ENCODE measurements at places on chromosomes 3 and 15.

DNA sequence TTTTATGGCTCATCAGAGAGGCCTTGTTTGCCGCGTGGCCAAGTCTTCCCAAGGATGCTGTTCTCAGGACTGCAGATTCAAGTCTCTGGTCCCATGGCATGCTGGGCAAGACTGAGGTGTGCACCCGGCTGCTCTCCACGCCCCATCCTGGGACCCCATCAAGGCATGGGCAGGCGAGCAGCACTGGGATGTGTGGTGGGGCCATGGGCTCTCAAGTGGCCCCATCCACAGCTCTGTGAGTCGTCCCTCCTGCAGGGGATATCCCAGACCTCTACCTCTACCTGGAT, 13.1 kb upstream of the GP9 start:
- peaks cover 13% of the 10 kb centered on the region for H3K27me3 ChIP-seq
- no peak overlapping the region for H3K4me3 ChIP-seq
- H3K36me3 ChIP-seq, result no peaks in the 10 kb centered on the region
- no peak overlapping the region for H3K27ac ChIP-seq
- DNase-seq, result peak; percentile 9
- peaks cover 26% of the 10 kb centered on the region for H3K4me1 ChIP-seq

DNA sequence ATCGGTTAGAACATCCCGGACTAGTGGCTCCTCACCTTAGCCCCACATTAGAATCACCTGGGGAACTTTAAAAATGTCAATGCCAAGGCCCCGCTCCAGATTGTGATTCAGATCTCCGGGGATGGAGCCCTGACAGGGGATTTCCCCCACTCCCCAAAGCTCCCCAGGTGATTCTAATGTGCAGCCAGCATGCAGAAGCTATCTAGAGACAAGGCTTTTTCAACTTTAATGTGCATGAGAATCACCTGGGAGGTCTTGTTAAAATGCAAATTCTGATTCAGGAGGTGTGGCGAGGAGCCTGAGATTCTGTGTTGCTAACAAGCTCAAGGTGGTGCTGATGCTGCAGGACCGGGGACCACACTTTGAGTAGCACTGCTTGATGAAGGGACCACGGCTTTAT, 156.7 kb downstream of the RAB11A start:
- no peak overlapping the region for H3K27ac ChIP-seq
- no peak overlapping the region for H3K4me3 ChIP-seq
- no peaks in the 10 kb centered on the region for H3K36me3 ChIP-seq
- H3K4me1 ChIP-seq, result no peaks in the 10 kb centered on the region
- DNase-seq, result no peak

DNA sequence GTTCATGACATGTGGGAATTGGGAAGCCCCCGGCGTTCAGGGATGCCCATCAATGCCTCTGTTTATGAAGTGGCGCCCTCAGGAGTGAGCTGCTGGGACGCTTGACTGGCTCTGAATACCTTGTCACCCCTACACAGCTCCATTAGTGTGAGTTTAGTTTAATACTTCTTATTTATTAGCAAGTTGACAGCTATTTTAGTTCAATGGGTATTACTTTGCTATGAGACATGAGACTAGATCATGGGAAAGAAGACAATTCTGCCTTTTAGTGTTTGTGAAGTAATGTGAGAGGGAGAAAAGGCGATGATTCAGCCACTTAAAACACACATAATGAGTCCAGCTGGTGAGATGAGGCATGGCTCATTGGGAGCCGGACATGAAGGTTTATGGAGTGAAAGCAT, 678.5 kb downstream of the NR2F2 start:
- H3K4me3 ChIP-seq, result no peak overlapping the region
- H3K27me3 ChIP-seq, result no peaks in the 10 kb centered on the region
- H3K4me1 ChIP-seq, result no peaks in the 10 kb centered on the region

GRCh38 chr3:150248116-150248887, 159.8 kb upstream of the TSC22D2 start:
- H3K36me3 ChIP-seq, result no peaks in the 10 kb centered on the region
- no peak overlapping the region for H3K27ac ChIP-seq
- DNase-seq, result no peak
- no peaks in the 10 kb centered on the region for H3K4me1 ChIP-seq
- no peaks in the 10 kb centered on the region for H3K27me3 ChIP-seq
- no peak overlapping the region for H3K4me3 ChIP-seq

- H3K4me1 ChIP-seq, result peaks cover 36% of the 10 kb centered on the region
- DNase-seq, result no peak
- H3K27me3 ChIP-seq, result no peaks in the 10 kb centered on the region
- H3K36me3 ChIP-seq, result peaks cover 19% of the 10 kb centered on the region
Measured at GRCh38 chr3:97901313-97902248, 70.7 kb downstream of the RIOX2 start.

DNA sequence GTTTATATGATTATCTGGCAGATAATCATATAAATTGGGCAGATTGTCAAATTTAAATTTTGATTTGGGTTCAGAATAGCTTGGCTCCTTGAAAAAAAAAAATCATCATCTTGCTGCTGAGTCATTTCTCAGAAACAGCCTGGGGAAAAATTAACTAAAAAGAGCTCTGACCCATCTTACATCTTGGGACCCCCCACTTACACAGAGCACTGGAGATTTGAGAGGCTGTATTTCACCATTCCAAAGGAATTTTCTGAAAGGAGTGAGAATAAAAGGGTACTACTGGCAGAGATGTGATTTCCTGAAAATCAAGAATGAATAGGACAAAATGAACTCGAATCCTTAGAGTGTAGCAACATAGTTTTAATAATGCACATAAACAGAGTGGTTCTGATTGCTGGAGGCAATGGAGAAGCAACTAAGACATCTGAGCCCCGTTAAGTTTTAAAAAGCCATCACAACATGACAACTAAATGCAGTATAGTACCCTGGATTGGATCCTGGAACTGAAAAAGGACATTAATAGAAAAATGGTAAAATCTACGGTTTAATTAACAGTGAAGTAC, 97.5 kb downstream of the RFTN1 start:
- no peaks in the 10 kb centered on the region for H3K36me3 ChIP-seq
- H3K4me3 ChIP-seq, result no peak overlapping the region
- peaks cover 81% of the 10 kb centered on the region for H3K4me1 ChIP-seq
- DNase-seq, result no peak
- H3K27me3 ChIP-seq, result no peaks in the 10 kb centered on the region

DNA sequence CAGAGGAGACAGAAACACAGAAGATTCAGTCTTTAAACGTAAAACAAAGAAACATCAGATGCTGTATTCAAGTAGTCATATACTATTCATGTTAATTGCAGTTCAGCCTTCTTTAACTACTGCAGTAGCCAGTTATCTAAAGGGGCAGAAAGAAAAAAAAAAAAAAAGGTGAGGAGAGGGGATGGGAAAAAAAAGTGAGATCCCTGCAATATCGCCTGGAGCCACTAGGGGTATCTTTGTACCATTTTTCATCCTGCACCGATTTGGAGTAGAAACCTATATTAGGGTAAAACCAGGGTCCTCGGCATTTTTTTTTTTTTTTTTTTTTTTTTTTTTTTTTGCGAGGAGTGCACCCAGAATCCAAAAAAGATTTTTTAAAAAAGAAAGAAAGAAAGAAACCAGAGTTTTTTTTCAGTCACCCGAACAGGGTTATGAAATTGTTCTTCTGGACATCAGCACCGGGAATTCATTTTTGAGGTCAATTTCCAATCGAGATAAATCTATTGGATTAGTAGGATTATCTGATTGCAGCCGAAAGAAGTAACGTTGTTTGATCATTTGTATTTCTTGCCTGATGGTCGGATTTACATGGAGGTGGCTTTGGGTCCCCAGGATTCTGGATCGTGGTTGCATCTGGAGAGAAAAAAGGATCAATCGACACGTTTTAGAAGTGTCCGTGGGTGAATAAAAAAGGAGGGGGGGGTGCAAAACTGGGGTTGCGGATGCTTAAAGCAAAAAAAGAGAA, 186.7 kb downstream of the NLGN1 start:
- peaks cover 11% of the 10 kb centered on the region for H3K4me1 ChIP-seq
- H3K4me3 ChIP-seq, result peak overlapping the region; percentile 68
- DNase-seq, result no peak

GRCh38 chr3:64109438-64109837, 86.1 kb upstream of the PSMD6 start:
- H3K4me3 ChIP-seq, result no peak overlapping the region
- no peak for DNase-seq
- no peak overlapping the region for H3K27ac ChIP-seq
- H3K4me1 ChIP-seq, result peaks cover 9% of the 10 kb centered on the region
- peaks cover 6% of the 10 kb centered on the region for H3K36me3 ChIP-seq
- no peaks in the 10 kb centered on the region for H3K27me3 ChIP-seq

GRCh38 chr3:148070041-148070440, 627.7 kb upstream of the AGTR1 start:
- DNase-seq, result no peak
- no peak overlapping the region for H3K4me3 ChIP-seq
- H3K36me3 ChIP-seq, result no peaks in the 10 kb centered on the region
- H3K27me3 ChIP-seq, result no peaks in the 10 kb centered on the region
- H3K4me1 ChIP-seq, result no peaks in the 10 kb centered on the region

DNA sequence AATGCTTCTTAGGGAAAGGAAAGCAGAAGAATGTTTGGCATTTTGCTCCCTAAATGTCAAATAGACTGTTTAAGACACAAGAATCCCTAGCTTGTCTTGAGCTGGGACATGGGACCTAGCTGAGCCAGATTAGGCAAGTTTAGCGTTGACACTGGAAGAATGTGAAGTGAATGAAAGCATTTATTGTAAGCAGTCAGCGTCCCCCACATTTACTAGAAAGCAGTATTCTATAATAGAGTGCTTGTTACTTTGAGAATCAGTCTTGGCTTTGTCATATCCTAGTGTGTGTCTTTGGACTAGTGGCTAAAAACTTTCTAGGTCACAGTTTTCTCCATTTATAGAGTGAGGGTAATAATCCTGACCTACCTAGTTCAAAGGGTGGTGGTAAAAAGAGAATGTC, 161.6 kb downstream of the ADAMTSL3 start:
- no peak overlapping the region for H3K4me3 ChIP-seq
- H3K27ac ChIP-seq, result peak overlapping the region; percentile 42
- H3K36me3 ChIP-seq, result peaks cover 6% of the 10 kb centered on the region

- DNase-seq, result no peak
- H3K27ac ChIP-seq, result no peak overlapping the region
- H3K36me3 ChIP-seq, result no peaks in the 10 kb centered on the region
- H3K27me3 ChIP-seq, result no peaks in the 10 kb centered on the region
Measured at GRCh38 chr3:3068358-3068881, 41.8 kb downstream of the IL5RA start.

DNA sequence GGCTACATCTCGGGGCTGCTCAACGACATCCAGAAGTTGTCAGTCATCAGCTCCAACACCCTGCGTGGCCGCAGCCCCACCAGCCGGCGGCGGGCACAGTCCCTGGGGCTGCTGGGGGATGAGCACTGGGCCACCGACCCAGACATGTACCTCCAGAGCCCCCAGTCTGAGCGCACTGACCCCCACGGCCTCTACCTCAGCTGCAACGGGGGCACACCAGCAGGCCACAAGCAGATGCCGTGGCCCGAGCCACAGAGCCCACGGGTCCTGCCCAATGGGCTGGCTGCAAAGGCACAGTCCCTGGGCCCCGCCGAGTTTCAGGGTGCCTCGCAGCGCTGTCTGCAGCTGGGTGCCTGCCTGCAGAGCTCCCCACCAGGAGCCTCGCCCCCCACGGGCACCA, 17.0 kb downstream of the ANKRD63 start:
- no peaks in the 10 kb centered on the region for H3K27me3 ChIP-seq
- DNase-seq, result no peak
- H3K4me1 ChIP-seq, result no peaks in the 10 kb centered on the region
- no peak overlapping the region for H3K4me3 ChIP-seq
- no peaks in the 10 kb centered on the region for H3K36me3 ChIP-seq

GRCh38 chr15:62883938-62884479, 158.5 kb upstream of the TPM1 start:
- H3K4me1 ChIP-seq, result peaks cover 20% of the 10 kb centered on the region
- H3K27me3 ChIP-seq, result no peaks in the 10 kb centered on the region
- no peak overlapping the region for H3K4me3 ChIP-seq
- no peaks in the 10 kb centered on the region for H3K36me3 ChIP-seq

- no peaks in the 10 kb centered on the region for H3K4me1 ChIP-seq
- DNase-seq, result no peak
- peaks cover 10% of the 10 kb centered on the region for H3K27me3 ChIP-seq
- no peaks in the 10 kb centered on the region for H3K36me3 ChIP-seq
Measured at GRCh38 chr15:59532770-59533379, 78.7 kb upstream of the GCNT3 start.

Measured in left ventricle myocardium inferior (tissue), 1 donor.